ENCODE measurements at places on chromosomes 2 and 18.

GRCh38 chr2:40886100-40886499 lies 434.2 kb upstream of the SLC8A1 start:
- DNase-seq: no peak

- DNase-seq: peak; percentile 48
Measured at GRCh38 chr2:161571051-161571429, 53.2 kb upstream of the SLC4A10 start.

- DNase-seq: no peak
Measured at GRCh38 chr2:39492716-39493115, 55.6 kb upstream of the MAP4K3 start.

DNA sequence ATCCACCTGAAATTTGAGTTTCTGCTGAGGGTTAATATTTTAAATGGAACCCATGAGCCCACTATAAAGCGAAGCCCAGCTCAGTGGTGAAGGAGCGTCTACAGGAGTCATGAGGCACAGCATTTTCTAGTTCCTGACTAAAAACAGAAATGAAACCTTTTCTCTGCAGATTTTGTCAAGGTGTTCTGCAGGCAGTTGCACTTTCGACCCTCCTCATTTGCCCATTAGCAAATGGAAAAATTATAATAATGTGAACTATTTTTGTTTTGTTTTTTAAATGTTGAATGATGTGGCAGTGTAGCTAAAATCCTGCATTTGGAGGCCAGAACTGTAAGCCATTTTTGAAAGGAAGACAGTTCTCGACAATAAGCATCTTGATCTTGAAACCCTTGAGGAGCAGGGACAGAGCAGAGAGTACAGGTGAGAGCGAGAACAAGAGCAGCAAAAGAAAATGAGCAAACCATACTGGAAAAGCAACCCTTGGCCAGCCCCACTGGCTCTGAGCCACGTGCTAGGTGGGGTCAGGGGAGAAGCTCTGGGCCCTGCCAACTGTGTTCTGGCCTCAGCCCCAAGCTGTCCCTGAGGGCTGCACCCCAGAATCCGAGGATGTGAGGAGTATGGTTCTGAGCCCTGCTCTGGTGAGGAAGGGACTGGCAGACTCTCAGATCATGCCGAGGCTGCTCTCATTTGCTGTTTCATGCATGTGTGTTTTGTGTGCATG lies 26.4 kb upstream of the COPS8 start:
- no peak for DNase-seq

- DNase-seq: peak; percentile 90
Measured at GRCh38 chr2:176128982-176129796, at the start of gene HOXD8. TSS of gene HOXD8 (plus strand) at chr2:176129705. CDS start at chr2:176130367, 662 bp downstream.

- DNase-seq: no peak
Measured at GRCh38 chr2:151553-152334, 105.4 kb upstream of the FAM110C start.

GRCh38 chr18:34121200-34121721 lies 103.5 kb downstream of the NOL4 start:
- DNase-seq: no peak

- DNase-seq: peak; percentile 65
Measured at GRCh38 chr2:207227062-207227748, 61.5 kb upstream of the KLF7 start.

DNA sequence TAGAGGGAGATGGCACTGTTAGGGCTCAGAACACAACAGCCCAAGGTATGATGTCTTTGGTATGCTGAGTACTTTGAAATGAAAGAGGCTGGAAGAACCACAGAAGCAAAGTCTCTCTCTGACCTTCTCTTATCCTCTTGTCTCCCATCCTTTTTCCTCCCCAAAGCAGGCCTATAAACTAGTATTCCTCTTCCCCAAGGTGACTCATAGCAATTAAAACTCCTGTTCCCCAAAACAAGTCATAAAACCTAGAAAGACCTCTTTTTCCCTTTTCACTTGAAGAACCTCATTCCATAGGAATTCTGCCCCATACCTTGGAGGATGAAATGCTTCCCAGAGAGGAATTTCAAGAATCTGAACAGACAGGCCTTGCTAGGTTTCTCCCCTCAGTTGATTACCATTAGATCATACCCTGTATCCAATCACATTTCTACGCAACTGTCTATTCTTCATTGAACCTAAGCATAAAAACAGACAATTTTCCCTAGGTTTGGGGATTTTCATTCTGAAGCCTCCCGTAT lies 25.7 kb downstream of the MDH1 start:
- DNase-seq: no peak

DNA sequence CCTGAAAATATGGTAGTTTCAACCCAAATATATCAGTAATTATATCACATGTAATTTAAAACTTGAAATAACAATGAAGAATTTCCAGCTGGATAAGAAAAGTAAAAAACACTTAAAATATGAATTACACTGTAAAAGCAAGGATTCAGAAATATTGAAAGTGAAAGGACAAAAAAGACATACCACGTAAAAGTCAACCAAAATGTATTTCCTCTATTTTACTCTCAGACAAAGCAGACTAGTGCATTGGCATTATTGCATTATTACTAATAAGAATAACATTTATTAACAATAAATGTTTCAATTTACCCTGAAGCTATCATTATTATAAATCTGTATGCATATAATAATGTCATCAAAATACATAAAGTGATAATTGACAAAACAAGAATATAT lies 445.1 kb upstream of the TRIB2 start:
- no peak for DNase-seq

DNA sequence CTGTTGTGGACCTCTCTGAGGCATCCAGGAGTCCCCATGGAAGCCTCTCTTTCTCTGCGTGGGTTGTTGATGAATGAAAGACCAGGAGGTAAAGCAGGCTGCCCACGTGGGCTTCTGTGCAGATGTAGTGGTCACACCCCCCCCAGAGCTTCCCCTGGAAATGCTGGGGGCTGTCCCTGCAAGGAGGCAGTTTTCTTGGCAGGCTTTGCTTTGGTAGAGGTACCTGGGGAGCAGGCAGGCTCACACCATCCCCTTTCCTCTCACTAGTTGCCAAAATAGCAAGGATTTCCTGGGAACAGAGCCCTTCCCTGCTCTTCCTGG lies 97.6 kb upstream of the MAP3K20 start:
- no peak for DNase-seq

GRCh38 chr2:141075753-141076152 lies 1055.1 kb downstream of the LRP1B start:
- no peak for DNase-seq

DNA sequence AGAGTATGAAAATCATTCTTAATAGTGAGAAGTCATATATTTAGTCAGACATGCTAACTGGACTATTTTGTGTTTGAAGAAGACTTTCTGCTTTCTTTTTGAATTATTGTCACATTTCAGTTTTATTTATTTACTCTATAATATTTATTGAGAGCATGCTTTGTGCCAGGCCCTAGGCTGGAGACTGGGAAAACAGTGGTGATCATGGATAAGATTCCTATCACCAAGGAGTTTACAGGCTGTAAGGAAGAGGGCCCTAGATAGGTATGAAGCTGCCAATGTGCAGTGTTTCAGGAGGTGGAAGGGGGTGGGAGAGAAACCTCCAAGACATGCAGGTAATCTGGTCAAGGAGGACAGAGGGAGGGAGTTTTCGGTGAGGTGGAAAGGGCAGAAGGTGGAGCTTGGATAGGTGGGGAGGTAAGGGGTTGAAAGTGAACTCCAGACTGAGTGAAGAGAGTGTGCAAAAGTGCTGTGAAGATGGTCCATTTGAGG lies 207.5 kb downstream of the ARHGAP15 start:
- DNase-seq: no peak

DNA sequence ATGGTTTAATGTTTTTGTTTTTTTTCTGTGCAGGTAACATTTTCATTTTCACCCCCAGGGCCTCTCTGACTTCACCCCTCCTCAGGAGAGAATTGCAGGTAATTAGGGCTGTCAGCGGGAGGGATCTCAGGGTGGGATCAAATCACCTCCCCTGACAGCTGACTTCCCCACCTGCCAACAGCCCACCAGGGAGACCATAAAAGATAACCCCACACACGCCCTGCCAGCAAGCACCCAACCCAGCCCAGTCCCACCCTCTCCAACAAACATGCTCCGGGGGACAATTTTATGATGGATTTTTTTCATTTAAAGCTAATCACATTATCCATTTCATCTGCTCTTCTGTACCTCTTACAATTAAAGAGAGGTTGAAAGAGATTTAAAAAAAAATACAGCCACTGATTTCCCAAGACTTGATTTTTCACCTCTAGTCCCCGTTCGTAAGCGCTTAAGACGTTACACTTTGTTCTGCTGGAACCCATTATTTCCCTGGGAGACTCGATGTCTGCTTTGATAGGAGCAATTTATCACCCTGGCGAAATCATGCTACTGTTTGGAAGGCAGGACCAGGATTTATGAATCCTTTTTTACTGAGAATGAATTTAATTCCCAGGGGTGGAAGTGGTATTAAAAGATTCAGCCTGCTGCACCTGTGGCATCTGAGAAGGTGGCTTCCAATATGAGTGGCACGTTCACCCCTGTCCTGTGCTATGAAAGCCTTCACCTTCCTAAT lies 232.9 kb upstream of the ID2 start:
- no peak for DNase-seq

DNA sequence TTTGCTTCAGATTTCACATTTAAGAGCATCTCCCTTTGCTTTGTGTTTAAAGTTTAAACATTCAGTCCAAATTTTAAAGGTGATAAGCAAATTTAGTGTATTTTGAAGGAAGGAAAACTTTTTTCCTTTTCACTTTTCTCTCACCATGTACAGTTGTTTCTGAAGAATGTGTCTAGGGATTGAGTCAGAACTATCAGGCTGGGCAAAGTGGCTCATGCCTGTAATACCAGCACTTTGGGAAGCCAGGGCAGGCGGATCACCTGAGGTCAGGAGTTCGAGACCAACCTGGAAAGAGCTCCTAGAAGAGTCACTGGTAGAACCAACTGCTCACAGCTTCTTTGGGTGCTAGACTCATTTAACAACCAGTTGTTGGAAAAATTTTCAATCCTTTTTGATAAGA lies 327.0 kb upstream of the THUMPD2 start:
- DNase-seq: no peak

GRCh38 chr18:74778191-74778847 lies 180.6 kb downstream of the ZNF407 start:
- DNase-seq: no peak

- DNase-seq: no peak
Measured at GRCh38 chr2:5938566-5938896, 246.3 kb downstream of the SOX11 start.

DNA sequence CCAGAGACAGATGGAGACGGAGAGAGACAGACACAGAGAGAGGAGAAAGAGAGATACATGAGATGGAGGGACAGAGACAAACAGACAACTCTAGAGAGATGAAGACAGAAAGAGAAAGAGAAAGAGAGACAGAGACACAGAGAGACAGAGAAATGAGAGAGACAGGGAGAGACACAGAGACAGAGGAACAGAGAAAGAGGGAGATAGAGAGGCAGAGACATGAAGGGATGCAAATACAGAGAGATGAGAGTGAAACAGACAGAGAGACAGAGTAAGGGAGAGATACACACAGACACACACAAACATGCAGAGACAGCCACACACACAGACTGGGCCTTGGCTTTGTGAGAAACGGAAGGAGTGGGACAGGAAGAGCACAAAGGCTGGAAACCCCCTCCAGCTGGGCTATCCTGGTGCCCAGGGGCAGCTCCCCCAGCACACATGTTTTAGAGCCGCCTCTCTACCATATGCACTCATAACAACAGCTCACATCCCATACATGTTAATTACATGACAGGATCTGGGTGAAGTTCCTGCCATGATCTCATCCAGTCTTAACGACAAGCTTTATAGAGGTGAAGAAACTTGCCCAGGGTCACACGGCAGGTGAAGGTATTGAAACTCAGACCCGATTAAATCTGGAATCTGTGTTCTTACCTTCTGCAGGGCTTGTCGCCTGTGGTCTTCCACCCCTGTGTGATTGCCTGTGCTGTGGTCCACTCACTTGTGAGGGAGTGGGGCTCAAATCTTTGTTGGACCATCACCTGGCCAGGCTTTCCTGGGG lies 32.4 kb downstream of the IL18R1 start:
- DNase-seq: no peak

GRCh38 chr2:236505041-236505440 lies 64.6 kb upstream of the ACKR3 start:
- no peak for DNase-seq

DNA sequence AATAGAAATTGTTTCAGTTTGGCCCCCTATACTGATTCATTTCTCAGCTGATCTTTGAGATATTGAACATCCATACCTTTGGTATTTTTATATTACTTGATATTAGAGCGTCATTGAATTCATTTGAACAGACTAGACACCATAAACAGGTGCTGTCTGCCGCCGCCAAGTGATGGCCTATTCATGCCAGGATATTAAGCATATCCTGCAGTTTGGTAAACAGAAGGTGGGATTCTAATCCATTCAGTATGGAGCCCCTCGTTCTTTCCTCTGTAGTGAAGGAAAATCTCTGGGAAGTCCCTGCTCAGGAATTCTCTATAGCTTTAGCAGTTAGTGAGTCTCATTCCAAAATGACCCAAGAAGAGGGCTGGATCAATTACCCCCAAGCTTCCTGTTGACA lies 23.0 kb upstream of the CD28 start:
- no peak for DNase-seq

GRCh38 chr18:13178976-13179375 lies 39.6 kb upstream of the LDLRAD4 start:
- no peak for DNase-seq

- no peak for DNase-seq
Measured at GRCh38 chr2:181120625-181121024, 140.2 kb downstream of the UBE2E3 start.

- no peak for DNase-seq
Measured at GRCh38 chr2:112959109-112959812, 18.5 kb upstream of the IL36G start.

DNA sequence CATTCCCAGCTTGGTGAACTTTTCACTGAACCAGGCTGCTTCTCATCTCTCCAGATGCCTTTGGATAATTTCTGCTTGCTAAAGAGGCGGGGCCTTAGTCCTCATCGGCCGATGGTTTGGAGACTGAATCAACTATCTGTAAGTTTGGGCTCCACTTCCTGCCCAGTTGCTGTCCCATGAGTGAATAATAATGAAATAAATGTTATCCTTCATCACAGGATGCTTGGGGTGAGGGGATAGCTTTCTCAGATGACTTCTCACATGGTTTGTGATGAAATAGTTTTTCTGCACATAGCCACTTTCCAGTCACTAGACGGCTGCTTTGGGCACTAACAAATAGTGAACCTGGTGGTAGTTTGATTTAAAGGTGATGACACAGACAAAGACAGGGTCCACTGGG lies 376.6 kb upstream of the TRIB2 start:
- DNase-seq: no peak

- DNase-seq: peak; percentile 81
Measured at GRCh38 chr18:2914185-2914880, 67.5 kb downstream of the EMILIN2 start.

GRCh38 chr2:70141212-70141901 lies 49.5 kb downstream of the C2orf42 start:
- DNase-seq: no peak

Measured in right forelimb (tissue), 1 donor.